ENCODE measurements at places on chromosomes 6 and 20.

- H3K27me3 ChIP-seq = no peaks in the 10 kb centered on the region
- H3K27ac ChIP-seq = no peak overlapping the region
- H3K4me3 ChIP-seq = no peak overlapping the region
- no peak for DNase-seq
- H3K4me1 ChIP-seq = no peaks in the 10 kb centered on the region
- H3K36me3 ChIP-seq = no peaks in the 10 kb centered on the region
Measured at GRCh38 chr6:109507490-109508072, 24.6 kb upstream of the ZBTB24 start.

DNA sequence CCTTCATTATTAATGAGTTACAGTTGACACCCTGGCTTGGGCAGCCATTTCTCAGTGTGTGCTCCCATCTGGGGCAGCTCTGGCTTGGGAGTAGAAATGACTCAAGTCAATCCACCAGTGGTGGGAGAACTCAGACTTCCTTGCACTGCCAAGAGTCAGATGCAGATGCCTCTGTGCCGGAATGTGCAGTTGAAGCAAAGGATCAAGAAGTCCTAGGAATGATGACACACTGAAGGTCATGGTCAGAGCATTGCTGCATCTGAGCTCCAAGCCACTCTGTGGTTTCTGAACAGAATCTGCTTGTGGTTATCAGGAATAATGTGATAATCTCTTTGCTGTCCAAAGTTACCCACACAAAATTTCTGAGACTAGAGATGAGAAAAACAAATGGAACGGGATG, 19.5 kb upstream of the PAX1 start:
- H3K27ac ChIP-seq = no peak overlapping the region
- DNase-seq = no peak
- H3K4me1 ChIP-seq = no peaks in the 10 kb centered on the region
- H3K4me3 ChIP-seq = no peak overlapping the region
- H3K36me3 ChIP-seq = no peaks in the 10 kb centered on the region

DNA sequence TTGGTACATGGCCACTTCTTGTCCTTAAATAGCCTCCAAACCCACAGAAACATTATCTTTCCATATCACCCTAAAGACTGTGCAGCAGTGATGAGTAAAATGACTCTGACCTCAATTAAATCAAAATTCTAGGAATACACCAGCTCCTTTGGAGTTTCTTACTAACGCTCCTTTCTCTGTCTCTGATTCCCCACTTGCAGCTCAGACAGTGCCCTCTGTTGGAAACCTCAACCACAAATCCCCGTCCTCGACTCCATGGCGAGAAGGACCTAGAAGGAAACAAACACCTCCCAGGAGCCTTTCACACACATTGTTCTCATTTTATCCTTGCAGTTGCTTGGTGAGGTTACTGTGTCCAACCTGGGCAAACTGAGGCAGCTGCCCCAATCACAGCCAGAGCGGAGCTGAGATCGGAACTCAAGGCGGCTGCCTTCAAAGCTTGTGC, 17.7 kb upstream of the PARD6B start:
- H3K4me3 ChIP-seq = no peak overlapping the region
- no peaks in the 10 kb centered on the region for H3K36me3 ChIP-seq
- no peak for DNase-seq
- peaks cover 10% of the 10 kb centered on the region for H3K4me1 ChIP-seq

DNA sequence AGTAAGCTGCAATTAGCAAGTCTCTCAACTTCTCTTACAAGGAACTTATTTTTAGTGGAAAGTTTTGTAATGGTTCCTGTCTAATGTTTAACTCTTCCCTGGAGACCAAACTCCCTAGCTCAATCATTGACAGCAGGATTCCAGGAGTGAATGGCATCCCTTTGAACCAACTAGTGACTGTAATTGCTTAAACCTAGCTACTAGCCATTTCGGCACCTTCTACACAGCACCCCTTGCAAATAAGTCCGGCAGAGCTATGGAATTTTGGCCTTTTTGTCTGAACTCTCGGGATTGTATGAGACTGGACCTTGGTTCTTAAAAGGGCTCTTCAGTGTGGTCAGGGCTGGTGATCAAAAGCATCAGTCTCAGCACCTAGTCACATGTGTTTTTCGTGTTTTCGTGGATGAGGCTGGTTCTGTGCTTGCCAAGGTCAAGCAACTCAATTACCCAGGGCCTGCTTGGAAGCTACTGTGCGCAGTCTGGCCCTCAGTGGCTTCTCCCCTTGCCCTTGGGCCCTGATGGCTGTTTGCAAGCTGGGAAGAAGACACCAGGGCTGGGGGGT, 135.3 kb upstream of the NEDD9 start:
- peak overlapping the region; percentile 10 for H3K27ac ChIP-seq
- H3K36me3 ChIP-seq = no peaks in the 10 kb centered on the region
- no peak for DNase-seq

DNA sequence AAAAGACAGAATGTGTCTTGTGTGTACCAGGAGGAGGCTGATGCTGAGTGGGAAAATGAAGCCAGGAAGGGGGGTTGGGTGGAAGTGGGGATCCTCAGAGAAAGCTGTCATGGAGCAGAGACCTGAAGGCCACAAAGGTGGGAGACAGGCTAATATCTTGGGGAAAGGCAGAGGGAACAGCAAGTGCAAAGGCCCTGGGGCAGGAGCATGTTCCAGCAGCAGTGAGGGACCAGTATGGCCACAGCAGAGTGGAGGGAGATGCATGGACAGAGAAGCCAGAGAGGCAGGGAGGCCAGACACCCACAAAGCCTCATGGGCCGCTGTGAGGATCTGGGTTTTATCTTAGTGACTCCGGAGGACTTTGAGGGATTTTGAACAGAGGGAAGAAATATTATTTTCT, 254.2 kb upstream of the SULF2 start:
- H3K27me3 ChIP-seq = no peaks in the 10 kb centered on the region
- no peaks in the 10 kb centered on the region for H3K36me3 ChIP-seq
- no peak overlapping the region for H3K27ac ChIP-seq
- no peaks in the 10 kb centered on the region for H3K4me1 ChIP-seq
